Neural progenitor cell (in vitro differentiated cells): ENCODE measurements at places on chromosomes 16 and 17.
A peak's percentile ranks its signal among the peaks of the same experiment; 100 is the strongest.

- no peak overlapping the region for H3K4me3 ChIP-seq
- peaks cover 9% of the 10 kb centered on the region for H3K4me1 ChIP-seq
- peaks cover 7% of the 10 kb centered on the region for H3K27me3 ChIP-seq
- no peak overlapping the region for H3K27ac ChIP-seq
- DNase-seq = no peak
- H3K36me3 ChIP-seq = no peaks in the 10 kb centered on the region
Observed at GRCh38 chr16:84673203-84673535, 24.9 kb downstream of the KLHL36 start.

GRCh38 chr17:16988749-16989229 is 16.9 kb upstream of the TNFRSF13B start:
- no peaks in the 10 kb centered on the region for H3K4me1 ChIP-seq
- no peaks in the 10 kb centered on the region for H3K36me3 ChIP-seq
- no peak overlapping the region for H3K27ac ChIP-seq

GRCh38 chr16:84379709-84380362 is 11.5 kb downstream of the ATP2C2 start:
- DNase-seq = no peak
- no peaks in the 10 kb centered on the region for H3K27me3 ChIP-seq
- peaks cover 4% of the 10 kb centered on the region for H3K4me1 ChIP-seq
- H3K4me3 ChIP-seq = no peak overlapping the region

GRCh38 chr17:78571329-78571728 is 5.9 kb downstream of the DNAH17 start:
- H3K36me3 ChIP-seq = no peaks in the 10 kb centered on the region
- H3K4me3 ChIP-seq = no peak overlapping the region
- no peaks in the 10 kb centered on the region for H3K27me3 ChIP-seq
- no peak overlapping the region for H3K27ac ChIP-seq
- H3K4me1 ChIP-seq = no peaks in the 10 kb centered on the region

DNA sequence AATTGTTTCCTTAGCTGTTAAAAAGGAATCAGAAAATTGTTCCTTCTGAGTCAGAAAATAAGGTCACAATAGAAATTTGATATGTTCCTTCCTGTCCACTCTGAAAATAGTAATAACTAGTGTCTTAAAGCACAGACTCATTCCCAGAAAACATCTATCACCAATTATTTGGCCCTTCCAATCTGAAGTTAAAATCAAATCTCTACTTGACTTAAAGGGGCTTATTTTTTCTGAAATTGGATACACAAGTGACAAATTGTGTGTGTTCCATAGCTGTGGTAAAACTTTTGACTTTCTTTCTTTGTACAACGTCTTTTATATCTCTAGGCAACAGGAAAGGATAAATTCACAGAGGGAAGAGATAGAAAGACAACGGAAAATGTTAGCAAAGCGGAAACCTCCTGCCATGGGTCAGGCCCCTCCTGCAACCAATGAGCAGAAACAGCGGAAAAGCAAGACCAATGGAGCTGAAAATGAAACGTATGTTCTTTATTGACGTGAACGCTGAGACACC is 54.5 kb upstream of the MRC2 start:
- no peak overlapping the region for H3K27ac ChIP-seq
- H3K4me1 ChIP-seq = no peaks in the 10 kb centered on the region
- H3K36me3 ChIP-seq = peaks cover 15% of the 10 kb centered on the region
- no peak overlapping the region for H3K4me3 ChIP-seq
- H3K27me3 ChIP-seq = no peaks in the 10 kb centered on the region
- no peak for DNase-seq

DNA sequence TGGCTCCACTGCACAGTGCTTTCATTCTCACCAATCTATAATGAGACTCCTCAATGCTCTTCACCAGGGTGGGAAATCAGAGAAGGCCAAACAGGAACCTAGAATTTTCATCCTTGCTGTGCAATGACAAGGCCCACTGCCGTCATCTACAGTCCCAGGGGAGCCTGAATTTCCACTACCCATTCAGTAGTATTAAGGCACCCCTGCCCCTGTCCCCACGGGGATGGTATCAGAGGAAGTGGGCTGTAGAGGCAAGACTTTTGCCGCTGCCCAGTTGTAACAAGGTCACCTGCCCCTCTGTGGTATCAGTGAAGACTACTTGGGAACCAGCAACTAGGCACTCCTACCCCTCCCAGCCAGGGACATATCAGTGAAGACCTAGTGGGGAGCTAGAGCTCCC is 104.5 kb downstream of the C16orf78 start:
- H3K36me3 ChIP-seq = no peaks in the 10 kb centered on the region
- no peak overlapping the region for H3K4me3 ChIP-seq
- H3K4me1 ChIP-seq = no peaks in the 10 kb centered on the region
- H3K27ac ChIP-seq = no peak overlapping the region
- peaks cover 50% of the 10 kb centered on the region for H3K27me3 ChIP-seq

GRCh38 chr17:57459286-57459915 is 203.1 kb downstream of the MSI2 start:
- DNase-seq = no peak
- no peaks in the 10 kb centered on the region for H3K36me3 ChIP-seq
- no peak overlapping the region for H3K27ac ChIP-seq
- H3K4me1 ChIP-seq = peaks cover 27% of the 10 kb centered on the region
- no peaks in the 10 kb centered on the region for H3K27me3 ChIP-seq

DNA sequence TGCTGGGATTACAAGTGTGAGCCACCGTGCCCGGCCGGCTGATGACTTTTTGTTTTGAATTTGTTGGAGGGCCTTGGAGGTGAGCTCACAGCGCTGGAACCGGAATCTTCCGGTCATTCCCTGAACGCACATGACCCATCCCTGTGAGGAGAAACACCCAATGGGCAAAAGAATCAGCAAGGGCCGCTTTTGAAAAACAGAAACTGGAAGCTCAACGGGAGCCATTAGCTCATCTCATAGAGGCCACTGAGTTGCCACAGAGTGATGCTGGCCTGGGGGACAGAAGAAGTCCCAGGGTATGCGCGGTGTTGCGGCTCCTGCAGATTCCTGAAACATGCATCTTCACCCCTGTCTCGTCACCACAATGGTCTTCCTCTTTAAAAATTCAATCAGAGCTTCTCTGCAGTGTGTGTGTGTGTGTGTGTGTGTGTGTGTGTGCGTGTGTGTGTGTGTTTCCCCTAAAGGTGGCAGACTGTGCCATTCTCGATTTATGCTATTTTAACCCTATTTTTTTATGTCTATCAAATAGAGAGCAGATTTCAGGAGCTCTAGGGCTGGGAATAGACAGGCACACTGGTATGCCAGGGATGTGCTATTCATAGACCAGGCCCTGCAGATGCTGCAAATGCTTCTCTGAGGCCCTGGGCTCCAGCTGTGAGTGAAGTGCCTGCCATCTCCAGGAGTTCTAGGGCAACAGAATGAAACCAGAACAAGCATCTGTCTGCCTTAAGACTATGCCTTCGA is 68.3 kb downstream of the MARCHF10 start:
- no peak overlapping the region for H3K27ac ChIP-seq
- no peaks in the 10 kb centered on the region for H3K36me3 ChIP-seq
- no peaks in the 10 kb centered on the region for H3K27me3 ChIP-seq
- DNase-seq = peak; percentile 29
- H3K4me1 ChIP-seq = no peaks in the 10 kb centered on the region
- H3K4me3 ChIP-seq = no peak overlapping the region

GRCh38 chr16:67662653-67663010 is 1.9 kb downstream of the PARD6A start:
- no peak overlapping the region for H3K4me3 ChIP-seq
- H3K36me3 ChIP-seq = no peaks in the 10 kb centered on the region
- DNase-seq = no peak
- H3K4me1 ChIP-seq = peaks cover 21% of the 10 kb centered on the region
- H3K27ac ChIP-seq = no peak overlapping the region
- peaks cover 8% of the 10 kb centered on the region for H3K27me3 ChIP-seq

- H3K27me3 ChIP-seq = no peaks in the 10 kb centered on the region
- no peak overlapping the region for H3K4me3 ChIP-seq
- no peak for DNase-seq
- no peak overlapping the region for H3K27ac ChIP-seq
- H3K36me3 ChIP-seq = no peaks in the 10 kb centered on the region
Observed at GRCh38 chr16:83554096-83554495, 253.7 kb upstream of the HSBP1 start.

DNA sequence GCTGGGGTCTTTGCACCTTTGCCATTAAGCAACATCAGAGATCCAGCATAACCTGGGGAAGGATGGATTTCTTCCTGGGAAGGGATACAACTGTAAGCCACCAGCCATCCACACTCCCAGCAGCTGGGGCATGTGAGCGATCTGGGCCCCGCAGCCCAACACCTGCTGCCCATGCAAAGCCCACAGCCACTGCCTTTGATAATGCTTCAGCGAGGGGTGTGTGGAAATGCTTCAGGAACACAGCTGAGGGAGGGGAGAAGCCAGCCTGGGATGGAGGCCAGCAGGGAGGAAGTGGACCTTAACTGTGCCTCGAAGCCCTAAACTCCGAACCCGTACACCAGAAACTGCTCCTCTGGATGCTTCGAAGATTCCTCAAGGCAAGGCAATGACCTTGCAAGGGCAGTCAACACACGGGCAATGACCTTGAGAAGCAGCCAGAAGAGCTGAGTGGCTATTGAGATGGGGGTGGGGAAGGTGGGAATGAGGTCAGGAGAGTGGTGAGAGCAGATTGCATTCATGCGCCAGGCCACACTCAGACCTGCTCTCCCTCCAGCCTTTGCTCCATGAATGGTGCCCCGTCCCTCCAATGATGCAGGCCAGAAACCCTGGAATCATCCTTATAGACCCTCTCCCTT is 49.1 kb downstream of the KATNIP start:
- no peaks in the 10 kb centered on the region for H3K27me3 ChIP-seq
- no peaks in the 10 kb centered on the region for H3K36me3 ChIP-seq
- H3K4me3 ChIP-seq = no peak overlapping the region
- peaks cover 17% of the 10 kb centered on the region for H3K4me1 ChIP-seq
- no peak overlapping the region for H3K27ac ChIP-seq
